RWPE1 (cell line): ENCODE measurements at places on chromosomes 5 and 9.

GRCh38 chr5:64654561-64654938 lies 35.8 kb upstream of the SHISAL2B start:
- DNase-seq: no peak

GRCh38 chr5:52985306-52985705 lies 3.8 kb upstream of the ITGA2 start:
- peak; percentile 30 for DNase-seq

DNA sequence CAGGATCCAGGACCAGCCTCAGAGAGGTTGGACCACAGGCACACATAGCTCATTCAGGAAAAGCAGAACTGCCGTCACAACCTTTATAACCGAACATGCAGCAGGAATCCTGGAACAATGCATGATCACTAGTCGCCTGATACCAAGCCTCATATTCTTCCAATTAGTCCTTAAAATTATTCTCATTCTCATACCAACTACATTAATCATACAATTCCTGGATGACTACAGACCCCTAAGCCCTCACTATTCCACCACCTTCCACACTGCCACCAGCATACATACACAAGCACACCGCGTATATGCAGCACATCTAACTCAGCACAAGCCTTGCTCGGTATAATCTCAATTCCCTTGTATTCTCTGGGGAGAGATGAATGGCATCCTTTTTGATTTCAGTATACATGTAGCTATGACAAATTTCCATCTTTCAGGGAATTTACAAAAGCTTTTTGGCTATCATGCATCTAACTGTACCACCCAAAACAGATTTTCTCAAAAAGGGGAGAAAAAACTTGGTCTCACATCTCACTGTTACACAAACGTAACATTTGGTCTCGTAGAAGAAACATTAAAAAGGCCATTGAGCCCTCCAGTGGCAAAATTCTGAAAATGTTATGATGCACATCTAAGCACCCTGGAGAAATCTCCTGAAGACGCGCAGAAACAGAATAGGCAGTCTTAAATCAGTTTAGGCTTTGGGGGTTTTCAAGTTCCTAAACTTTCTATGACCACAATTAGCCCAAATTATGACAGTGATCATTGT lies 46.2 kb downstream of the MCTP1 start:
- DNase-seq: peak; percentile 16

- peak; percentile 17 for DNase-seq
Observed at GRCh38 chr5:74685979-74686631, 1.1 kb downstream of the HEXB start.

GRCh38 chr5:58545912-58546311 lies 37.0 kb upstream of the RAB3C start:
- DNase-seq: no peak

DNA sequence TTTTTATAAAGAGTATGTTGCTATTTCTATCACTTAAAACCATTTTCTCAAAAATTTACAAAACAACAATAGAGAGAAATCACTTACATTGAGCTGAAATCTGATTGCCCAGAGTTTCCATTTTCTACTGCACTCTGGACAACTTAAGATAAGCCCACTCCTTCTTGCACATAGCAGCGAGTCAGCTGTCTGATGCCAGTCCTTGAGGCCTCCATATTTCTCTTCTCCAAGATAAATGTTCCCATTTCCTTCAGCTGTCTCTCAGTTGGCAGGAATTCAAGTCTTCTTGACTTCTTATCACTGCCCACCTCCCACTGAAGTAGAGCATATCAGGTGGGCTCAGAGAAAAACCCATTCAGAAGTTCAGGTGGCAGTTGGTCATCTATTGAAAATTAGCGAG lies 78.5 kb upstream of the PIP5K1B start:
- no peak for DNase-seq

- DNase-seq: no peak
Observed at GRCh38 chr5:81269751-81270393, 31.5 kb upstream of the ZCCHC9 start.

DNA sequence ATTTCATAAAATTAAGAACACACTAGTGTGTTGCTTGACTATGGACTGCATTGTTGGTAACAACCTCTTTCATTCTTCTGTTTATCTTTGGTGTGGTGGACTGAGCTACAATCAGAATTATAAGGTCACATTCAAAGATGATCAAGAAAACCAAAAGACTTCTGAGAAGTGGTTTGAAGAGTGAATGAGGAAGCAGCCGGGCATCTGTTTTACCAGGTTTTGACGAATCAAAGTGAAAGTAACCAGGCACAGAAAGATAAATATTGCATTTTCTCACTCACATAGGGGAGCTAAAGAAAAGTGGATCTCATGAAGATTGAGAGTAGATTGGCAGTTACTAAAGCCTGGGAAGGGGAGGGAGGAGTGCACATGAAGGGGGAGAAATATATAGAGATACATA lies 589.1 kb downstream of the ZNF608 start:
- peak; percentile 5 for DNase-seq

DNA sequence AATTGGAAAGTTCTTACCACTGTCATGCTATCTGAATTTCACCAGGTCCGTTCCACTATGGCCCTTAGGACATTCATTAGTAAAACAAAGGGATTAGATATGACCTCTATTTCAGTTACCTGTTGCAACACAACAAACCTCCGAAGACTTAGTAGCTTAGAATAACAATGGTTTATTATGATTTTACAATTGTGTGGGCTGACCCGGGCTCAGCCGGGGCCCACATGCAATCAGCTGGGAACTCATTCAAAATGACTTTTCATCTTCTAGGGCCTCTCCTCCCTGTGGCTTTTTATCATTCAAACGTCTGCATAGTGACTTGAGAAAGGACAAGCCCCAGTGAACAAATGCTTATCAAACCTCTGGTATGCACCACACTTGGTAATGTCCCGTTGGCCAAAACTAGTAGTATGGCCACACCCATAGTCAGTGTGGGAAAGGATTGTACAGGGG lies 2.3 kb upstream of the FBXW11 start:
- DNase-seq: no peak

DNA sequence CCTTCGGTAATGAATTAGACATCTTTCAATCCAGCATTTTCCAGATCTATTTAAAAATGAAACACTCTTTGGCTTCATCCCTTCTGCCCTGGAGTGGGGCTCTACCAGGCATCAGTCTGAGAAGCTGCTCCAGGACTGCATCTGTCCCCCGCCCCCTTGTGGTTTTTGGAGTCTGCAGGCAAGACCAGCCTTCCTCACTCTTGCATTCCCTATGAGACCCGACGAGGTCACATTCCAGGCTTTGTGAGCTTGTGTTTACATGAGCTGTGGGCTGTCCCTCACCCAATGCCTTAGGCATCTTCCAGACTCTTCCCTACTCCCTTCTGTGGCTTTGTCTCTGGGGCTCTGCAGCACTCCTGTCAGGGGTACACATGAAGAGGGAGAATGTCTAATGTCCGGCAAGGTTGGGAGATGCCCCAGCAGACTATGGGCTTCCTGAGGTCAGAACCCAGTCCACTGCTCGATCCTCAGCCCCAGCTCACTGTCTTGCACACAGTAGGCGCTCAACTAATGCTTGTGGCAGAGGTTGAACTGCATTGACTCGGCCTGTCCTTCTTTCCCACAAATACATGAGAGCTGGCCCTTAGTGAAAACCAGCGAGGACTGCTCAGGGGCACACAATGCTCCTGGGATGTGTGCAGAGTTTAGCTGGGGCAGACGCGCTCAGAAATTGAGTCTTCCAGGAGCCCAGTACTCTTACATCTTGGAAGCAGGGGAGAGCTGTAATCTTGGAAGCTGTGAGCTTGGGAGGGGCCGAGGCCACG lies 11.7 kb upstream of the GADD45G start:
- peak; percentile 21 for DNase-seq

DNA sequence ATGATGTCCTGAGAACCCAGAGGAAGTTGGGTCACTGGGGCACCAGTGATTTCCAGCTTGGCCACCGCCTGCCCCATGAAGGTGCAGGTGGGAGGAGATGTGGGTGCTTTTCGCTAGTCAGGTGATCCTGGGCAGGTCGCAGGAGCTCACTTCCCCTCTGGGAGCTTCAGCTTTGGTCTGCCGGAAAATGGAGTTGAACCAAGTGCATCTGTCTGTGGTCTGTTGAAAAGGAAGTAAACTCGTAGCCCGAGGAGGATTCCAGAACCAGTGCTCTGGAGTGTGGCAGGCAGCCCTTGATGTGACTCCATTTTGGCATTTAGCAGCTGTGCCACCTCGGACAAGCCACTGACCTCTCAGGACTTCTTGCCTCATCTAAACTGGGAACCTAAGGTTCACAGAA lies 81.8 kb upstream of the HRH2 start:
- no peak for DNase-seq

DNA sequence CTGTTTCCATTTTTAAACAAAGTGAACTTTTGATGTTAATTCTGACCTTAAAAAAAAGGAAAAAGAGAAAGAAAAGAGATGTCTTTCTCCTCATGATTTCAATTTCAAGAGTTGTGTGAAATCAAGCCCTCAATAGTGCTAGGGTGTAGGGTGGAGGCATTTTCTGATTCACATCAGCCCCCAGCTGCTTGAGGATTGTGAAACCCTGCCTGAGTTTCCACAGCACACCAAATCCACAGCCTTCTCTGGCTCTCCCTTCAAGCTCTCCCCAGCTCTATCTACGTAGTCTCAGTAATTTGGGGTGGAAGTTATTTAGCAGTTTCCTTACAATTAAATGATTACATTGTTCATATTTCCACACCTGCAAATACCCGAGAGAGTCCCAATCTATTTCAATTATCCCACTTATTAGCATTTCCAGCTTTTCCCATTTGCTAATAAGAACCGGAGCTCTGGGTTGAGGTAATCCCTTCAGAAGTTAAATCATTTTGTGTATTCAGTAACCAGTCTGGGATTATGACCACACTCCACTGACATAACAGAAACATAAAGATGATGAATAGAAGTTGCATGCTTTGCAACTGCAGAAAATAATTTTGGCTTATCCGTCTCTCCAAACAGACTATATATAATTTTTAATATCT lies 54.9 kb downstream of the MTX3 start:
- no peak for DNase-seq

- no peak for DNase-seq
Observed at GRCh38 chr5:90830058-90830457, 271.5 kb downstream of the ADGRV1 start.
